ENCODE measurements at places on chromosomes 13 and 19.
A peak's percentile ranks its signal among the peaks of the same experiment; 100 is the strongest.

GRCh38 chr13:19672990-19673389 is 39.5 kb downstream of the MPHOSPH8 start:
- no peak for DNase-seq

GRCh38 chr13:40116008-40116407 is 460.5 kb downstream of the COG6 start:
- no peak for DNase-seq

DNA sequence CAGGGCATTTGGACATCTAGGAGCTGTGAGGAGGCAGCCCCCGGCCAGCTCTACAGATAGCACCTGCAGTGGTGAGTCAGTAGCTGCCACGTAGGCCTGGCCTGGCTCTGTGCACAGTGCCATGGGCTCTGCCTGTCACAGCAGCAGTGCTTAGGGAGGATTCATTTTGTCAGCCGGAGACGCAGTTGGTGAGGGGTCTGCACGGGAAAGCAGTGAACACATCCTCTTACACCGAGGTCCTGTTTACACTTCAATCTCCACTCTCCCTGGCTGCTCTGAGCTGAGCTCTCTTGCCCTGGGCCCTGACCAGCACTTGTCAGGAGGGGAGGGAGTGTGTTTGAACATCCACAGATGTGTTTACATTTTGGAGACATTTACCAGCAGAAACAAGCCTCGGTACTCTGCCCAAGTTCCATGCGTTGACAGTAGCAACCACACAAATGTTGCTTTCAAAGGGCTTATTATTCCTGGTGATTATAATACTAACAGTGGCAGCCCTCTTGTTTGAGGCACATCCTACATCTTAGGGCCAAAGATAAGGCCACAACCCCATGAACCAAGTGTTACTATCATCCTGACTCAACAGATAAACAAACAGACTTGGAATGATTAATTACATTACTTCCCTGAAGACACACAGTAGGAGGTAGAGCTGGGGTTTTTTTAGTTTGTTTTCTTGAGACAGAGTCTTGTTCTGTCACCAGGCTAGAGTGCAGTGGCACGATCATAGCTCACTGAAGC is 148.9 kb downstream of the USP12 start:
- DNase-seq, result no peak

- no peak for DNase-seq
Measured at GRCh38 chr13:23460309-23460708, 26.8 kb upstream of the SACS start.

DNA sequence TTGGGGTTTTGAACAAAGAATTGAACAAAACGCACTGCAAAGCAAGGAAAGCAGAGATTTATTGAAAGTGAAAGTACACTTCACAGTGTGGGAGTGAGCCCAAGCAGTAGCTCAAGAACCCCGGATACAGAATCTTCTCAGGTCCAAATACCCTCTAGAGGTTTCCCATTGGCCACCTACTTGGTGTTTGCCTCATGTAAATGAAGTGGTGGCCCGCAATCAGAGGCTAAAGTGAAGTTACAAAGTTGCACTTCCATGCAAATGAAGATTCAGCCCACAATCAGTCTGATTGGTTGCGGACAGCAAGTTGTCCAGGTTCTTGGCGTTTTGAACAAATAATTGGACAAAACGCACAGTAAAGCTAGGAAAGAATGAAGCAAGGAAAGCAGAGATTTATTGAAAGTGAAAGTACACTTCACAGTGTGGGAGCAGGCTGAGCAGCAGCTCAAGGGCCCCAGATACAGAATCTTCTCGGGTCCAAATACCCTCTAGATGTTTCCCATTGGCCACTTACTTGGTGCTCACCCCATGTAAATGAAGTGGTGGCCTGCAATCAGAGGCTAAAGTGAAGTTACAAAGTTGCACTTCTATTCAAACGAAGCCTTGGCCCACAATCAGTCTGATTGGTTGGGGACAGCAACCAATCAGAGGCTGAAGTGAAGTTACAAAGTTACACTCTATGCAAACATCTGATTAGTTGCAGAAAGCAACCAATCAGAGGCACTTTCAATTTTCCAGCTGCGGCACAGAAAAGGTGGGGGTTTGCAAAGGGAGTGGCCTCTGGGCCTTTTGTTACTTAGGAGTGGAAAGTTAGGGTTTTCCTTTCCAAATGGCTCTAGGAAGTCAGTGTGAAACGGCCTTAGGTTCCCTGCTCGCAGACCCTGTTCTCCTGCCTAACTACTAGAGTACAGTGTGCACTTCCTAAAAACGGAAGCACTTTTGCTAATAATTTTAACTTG is 4.8 kb upstream of the TM9SF2 start:
- DNase-seq, result peak; percentile 14

GRCh38 chr19:44726465-44726864 is 22.0 kb upstream of the BCL3 start:
- DNase-seq, result no peak

GRCh38 chr19:1944088-1944915 is 3.3 kb downstream of the CSNK1G2 start:
- no peak for DNase-seq
